ENCODE measurements at places on chromosomes 1 and 21. TPM values are rescaled to one million over a fixed set of nuclear protein-coding genes. Genes with fewer than 3 reads are reported as not detected.

The S100A9 gene
- total RNA-seq = 199 TPM

The OR14K1 gene
- total RNA-seq = not detected

The MROH9 gene
- not detected for total RNA-seq

The CASQ1 gene
- 32.3 TPM for total RNA-seq

The ARTN gene
- not detected for total RNA-seq

The SH2D5 gene
- 0.63 TPM for total RNA-seq

The NES gene
- total RNA-seq = 173 TPM

The SPAG17 gene
- not detected for total RNA-seq

The OVAAL gene
- 2.0 TPM for total RNA-seq

The PCSK9 gene
- 0.47 TPM for total RNA-seq

The HMCN1 gene
- total RNA-seq = 14.8 TPM

The SPRR2E gene
- not detected for total RNA-seq

The ZNF644 gene
- 34.4 TPM for total RNA-seq

The CLK2 gene
- total RNA-seq = 16.4 TPM

The KRTAP13-2 gene
- not detected for total RNA-seq

The PLXNA2 gene
- total RNA-seq = 10.8 TPM

The ZNF593OS gene
- not detected for total RNA-seq

The RHD gene
- not detected for total RNA-seq
